ENCODE measurements at places on chromosomes 6 and 20.
A peak's percentile ranks its signal among the peaks of the same experiment; 100 is the strongest.

GRCh38 chr20:35446356-35447078 is 8.5 kb upstream of the GDF5 start:
- DNase-seq = no peak

- no peak for DNase-seq
Measured at GRCh38 chr20:5377484-5377883, 60.7 kb upstream of the PROKR2 start.

DNA sequence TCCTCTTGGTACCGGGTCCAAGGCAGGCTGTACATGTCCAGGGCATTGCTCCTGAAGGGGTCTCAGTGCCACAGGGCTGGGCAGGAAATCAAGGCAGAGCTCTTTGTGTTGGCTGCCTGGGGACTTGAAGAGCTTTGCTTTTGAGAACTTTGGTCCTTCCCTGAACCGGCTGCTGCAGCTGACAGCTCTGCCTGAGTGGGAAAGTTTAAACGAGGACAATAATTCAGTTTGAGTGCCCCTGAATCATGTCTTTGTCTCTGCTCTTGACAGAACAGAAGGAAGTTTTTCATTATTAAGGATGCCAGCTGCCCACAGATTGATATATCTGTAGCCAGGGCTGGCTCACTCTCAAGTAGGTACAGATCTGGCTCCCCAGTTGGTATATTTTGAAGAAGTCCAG is 56.1 kb downstream of the ANKRD6 start:
- DNase-seq = no peak

DNA sequence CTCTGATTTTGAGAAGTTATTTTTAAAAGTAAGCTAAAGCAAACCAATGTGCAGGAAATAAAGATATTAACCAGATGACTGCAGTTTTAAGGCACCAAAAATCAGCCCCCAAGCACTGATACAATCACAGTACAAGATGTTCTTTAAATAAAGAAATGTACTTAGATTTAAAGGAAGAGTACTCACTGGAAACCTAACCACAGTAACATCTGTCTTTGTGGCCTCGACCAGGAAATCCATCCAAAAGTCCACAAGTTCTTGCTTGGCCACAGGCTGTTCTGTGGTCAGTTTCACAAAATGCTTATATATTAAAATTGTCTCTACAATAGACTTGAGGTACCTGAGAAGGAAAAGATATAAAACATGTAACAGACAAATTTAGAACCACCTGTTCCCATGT is 105.9 kb upstream of the MAP7 start:
- no peak for DNase-seq

- peak; percentile 88 for DNase-seq
Measured at GRCh38 chr6:149012040-149012545, 265.3 kb downstream of the UST start.

- no peak for DNase-seq
Measured at GRCh38 chr20:62220666-62221568, 839 bp upstream of the HRH3 start.

- no peak for DNase-seq
Measured at GRCh38 chr6:148671085-148671484, 75.7 kb upstream of the UST start.

DNA sequence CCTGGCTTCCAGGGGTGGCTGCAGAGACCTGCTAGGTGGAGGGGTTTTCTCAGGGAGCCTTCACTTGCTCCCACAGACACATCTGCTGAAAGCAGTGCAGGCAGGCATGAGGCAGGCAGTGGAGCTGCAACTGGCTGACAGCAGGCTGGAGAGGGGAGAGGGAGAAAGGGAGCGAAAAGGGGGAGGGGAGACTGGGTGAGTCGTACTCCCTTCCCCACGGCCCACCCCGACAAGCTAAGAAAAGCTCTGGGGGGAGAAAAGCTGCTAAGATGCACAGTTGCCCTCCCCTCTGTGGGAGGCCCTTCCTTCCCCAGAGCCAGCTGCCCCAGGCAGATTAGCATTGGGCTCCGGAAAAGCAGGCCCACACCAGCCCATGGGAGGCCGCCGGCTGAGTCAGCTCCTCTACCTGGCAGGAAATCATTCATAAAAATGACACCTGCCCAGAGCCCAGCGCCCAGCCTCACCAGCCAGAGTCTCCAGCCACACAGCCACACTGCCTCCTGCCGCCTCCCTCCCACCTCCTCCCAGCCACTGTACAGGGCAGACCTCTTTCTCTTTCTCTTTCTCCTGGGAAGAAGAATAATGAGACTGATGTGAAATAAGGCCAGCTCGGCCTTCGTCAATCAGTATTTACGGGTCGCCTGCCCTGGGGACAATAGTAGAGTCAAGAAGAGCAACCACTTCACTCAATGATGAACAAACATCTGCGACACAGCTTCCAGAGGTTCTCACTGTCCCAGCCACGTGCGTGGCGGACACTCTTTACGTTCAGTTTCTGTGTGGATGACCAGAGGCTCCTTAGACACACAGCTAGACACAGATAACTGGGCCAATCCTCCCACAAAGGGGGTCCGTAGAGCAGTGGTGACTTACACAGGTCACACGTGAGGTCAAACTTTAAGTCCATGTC is 7.7 kb upstream of the C20orf203 start:
- peak; percentile 60 for DNase-seq

DNA sequence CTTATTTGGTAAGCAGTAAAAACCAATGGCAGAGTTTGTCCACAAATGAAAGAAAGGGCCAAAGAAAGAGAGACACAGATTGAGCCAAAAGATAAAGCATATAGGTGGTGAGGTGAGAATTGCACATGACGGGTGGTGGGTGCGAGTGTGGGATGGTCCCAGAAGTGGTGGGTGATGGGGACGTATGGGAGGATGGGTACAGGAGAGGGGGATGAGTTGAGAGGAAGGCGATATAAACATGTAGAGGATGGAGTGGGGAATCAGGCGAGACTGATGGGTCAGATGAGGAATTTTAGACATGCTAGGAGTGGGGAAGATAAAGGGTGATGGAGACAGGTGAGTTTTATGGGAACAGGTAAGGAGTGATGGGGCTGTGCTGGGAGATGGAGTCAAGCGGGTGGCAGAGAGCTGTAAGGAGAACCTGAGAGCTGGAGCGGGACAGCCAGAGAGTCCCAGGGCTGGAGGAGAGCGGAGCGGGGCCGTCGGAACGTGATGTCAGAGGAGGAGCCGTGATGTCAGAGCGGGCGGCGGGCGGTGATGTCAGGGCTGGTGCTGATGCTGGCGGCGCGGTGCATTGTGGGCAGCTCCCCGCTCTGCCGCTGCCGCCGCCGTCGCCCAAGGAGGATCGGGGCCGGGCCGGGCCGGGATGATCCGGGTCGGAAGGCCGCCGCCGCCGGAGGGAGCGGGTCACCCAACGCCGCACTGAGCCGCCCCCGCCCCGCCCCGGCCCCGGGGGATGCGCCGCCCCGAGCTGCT is at the start of gene TTBK1:
Gene TTBK1, plus strand, starts transcription at position 574 of the 756 bp plus-strand sequence. CDS start 3,180 bp downstream, outside the sequence.
- no peak for DNase-seq

GRCh38 chr6:151451417-151451949 is 443 bp downstream of the RMND1 start:
- DNase-seq = no peak

- no peak for DNase-seq
Measured at GRCh38 chr20:34102342-34102741, 9.7 kb downstream of the EIF2S2 start.

DNA sequence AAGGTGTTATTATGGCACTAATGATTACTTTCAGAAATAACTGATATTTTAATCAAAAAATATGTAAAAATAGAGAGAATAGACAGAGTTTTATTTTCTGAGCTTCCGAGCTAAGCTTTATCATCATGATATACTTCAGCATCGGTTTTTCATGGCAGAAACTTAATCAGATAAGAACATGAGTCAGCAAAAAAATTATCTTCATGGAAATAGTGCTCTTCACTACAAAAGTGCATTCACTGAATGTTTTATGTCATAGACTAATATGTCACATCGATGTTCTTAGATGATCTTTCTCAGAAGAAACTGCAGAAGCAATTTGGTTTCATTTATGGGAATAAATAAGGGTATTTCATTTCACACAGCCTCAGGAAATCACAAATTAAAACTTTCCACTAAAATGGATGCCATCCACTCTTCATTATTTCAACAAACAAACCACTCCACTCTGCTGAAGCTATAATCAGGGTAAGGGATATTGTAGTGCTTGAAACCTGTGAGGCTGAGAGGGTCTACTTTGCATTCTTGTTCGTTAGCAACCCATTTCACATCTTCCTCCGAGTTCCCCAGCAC is 10.2 kb upstream of the MAP3K7 start:
- no peak for DNase-seq

DNA sequence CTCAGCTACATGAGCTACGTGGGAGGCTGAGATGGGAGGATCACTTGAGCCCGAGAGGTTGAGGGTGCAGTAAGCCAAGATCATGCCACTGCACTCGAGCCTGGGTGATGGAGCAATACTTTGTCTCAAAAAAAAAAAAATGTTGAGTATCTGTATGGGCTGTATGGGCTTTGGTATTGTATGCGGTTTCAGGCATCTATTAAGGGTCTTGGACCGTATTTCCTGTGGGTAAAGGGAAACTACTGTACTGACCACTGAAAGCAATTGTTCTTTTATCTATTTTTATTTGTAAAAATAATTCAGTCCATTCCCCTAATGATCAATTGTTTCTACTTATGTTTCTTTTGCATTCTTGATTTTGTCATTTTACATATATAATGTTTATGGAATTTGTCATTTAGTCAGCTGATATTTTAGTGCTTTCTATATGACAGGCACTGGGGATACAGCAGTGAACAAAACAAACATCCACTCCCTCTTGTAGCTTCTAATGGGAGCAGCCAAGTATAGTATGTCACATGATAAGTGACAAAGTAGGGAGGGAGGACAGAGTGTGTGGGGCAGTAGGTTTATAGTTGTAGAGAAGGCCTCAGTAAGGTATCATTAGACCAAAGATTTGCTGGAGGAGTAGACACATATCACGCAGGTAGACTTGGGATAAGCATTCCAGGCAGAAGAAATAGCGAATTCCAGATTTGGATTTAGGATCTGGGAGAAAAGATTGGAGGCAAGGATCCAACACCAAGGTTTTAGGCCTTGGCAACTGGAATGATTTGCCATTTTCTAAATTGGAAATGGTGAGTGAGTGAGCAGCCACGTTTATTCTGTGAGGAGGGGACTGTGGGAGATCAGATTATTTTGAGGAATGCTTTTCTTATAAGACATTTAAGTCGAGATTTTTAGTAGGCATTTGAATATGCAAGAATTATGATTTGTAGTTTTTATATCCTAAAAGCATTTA is 6.0 kb downstream of the PCMT1 start:
- DNase-seq = no peak

DNA sequence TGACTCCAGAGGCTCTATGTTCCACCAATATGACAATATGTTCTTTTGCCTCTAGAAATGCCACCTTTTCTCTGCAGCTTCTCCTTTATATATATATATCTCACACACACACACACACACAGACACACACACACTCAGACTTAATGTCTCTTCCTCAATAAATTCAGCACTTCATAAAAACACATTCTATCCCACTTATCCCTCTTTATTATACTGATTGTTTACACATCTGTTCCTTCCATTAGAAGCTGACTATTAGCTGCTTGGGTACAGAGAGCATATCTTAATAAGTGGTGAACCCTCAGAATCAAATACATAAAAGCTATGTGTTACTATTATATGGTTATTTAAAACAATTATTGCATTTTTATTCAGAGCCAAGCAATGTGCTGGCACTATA is 23.3 kb downstream of the NRSN1 start:
- no peak for DNase-seq

All from foreskin keratinocyte (primary cell).